Daoy (cell line): ENCODE measurements at places on chromosomes 1 and 21. TPM values are rescaled to one million over a fixed set of nuclear protein-coding genes. Genes with fewer than 3 reads are reported as not detected.

GRCh38 chr1:107833061-107833460 is 131.9 kb downstream of the VAV3 start:
- DNase-seq: no peak

- DNase-seq: no peak
Observed at GRCh38 chr1:248778906-248779305, 23.3 kb upstream of the LYPD8 start.

DNA sequence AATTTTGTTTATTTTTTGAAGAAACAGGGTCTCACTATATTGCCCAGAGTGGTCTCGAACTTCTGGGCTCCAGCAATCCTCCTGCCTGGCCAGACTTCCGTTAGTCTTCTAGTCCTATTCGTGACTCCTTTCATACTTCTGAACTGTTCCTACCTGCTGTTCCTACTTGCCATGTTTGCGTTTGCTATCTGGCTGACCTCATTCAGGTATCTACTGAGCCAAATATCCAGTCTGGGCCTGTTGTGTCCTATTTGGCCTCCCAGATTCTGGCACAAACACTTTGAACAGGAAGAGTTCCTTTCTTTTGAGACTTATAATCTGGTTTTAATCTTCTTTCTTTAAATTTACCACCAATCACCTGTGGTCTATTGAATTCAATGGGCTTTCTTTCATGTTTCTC is 6.9 kb upstream of the NR1I3 start:
- no peak for DNase-seq

GRCh38 chr1:240094041-240094722 is 2.5 kb downstream of the FMN2 start:
- no peak for DNase-seq

DNA sequence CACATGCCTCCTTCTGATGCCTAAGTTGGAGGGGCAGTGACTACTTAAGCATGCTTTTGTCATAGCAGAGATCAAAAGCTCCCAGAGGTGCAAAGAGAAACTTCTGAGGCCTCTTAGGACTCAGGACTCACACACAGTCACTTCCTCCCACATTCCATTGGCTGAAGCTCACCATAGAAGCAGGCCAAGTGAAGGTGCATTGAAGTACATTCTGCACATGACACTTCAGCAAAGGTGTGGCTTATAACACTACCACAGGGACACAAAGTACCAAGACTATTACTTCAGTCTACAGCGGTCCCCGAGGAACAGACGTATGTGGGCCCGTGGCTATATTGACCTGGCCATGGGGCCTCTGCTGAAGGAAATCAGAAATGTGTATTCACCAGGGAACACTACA is 2.5 kb upstream of the POGK start:
- DNase-seq: peak; percentile 15

DNA sequence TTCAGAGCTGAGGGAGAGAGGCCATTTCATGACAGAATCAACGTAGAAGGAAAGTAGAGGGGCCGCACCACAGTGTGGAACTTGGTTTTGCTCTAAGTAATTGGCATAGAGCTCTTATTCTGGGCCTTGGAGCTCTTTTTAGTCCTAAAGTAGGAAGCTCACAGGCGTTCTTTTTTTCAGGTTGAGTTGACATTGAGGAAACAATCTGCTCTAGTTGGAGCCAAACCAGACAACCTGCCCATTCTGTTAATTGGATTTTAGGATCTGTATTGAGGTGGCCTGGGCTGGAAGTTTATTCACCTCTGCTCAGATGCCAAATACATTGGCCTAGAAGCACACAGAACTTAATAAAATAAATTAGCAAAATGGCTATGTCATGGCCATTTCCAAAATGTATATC is 1093.9 kb downstream of the ADGRL2 start:
- no peak for DNase-seq

DNA sequence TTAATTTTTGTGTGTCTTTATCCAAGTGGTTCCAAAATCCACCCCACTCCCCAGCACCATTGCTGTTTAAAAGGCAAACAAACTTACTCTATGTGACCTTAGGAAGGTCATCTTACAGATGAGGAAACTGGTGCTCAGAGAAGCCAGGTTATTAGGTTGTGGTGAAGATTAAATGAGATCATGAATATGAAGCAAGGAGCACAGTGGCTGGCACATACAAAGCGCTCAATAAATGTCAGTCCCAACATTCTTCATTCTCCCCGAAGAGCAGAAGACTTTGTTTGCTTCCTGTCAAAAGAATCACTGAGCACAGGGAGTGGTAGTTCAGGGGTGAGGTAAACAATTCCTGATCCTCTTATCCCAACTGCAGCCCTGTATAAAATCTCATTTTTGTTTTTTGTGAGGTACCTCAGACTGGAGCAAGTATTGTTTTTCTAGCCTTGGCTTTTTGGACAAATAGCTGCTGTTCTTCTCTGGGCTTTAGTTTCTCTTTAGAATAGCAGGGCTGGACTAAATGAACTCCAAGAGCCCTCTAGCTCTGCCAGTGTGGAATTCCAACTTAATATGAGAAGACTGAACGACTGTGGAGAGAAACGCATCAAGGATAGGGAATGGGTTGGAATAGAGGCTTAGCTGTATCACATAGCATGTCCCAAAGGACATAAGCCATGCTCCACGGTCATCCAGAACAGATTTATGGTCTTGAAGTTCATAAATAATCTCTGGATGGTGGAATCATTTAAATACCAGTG is 455.3 kb upstream of the USP24 start:
- DNase-seq: no peak

The DYRK3 gene
- total RNA-seq: 15.8 and 16.9 TPM in 2 replicates

The OR2L8 gene
- total RNA-seq: not detected in 2 replicates

The KRTAP7-1 gene
- total RNA-seq: not detected in 2 replicates

The GPR25 gene
- total RNA-seq: not detected in 2 replicates

The CXADR gene
- total RNA-seq: 5.1 and 7.4 TPM in 2 replicates
